ENCODE measurements at places on chromosomes 2 and 18.

GRCh38 chr2:241777170-241777685 lies 606 bp downstream of the GAL3ST2 start:
- no peak for DNase-seq

GRCh38 chr2:223599640-223600380 lies 2.4 kb downstream of the SCG2 start:
- no peak for DNase-seq

GRCh38 chr2:46003903-46004473 lies 293.2 kb upstream of the EPAS1 start:
- no peak for DNase-seq

DNA sequence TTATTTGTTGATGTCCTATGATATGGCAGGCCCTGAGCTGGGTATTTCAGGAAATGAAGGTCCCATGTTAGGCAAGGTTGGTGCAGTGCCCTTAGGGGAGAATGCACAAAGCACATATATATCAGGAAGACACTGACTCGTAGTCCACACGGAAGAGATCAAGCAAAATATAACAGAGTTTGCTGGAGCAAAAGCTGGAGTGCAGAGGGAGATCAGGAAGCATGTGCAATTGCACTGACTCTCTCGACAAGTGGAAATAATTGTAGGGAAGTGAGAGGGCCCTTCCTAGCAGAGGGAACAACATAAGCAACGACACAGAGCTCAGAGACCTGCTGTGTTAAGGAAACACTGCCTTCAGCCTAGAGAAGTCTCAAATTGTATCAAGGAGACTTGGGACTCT lies 4.2 kb downstream of the ZNF385B start:
- DNase-seq, result no peak

DNA sequence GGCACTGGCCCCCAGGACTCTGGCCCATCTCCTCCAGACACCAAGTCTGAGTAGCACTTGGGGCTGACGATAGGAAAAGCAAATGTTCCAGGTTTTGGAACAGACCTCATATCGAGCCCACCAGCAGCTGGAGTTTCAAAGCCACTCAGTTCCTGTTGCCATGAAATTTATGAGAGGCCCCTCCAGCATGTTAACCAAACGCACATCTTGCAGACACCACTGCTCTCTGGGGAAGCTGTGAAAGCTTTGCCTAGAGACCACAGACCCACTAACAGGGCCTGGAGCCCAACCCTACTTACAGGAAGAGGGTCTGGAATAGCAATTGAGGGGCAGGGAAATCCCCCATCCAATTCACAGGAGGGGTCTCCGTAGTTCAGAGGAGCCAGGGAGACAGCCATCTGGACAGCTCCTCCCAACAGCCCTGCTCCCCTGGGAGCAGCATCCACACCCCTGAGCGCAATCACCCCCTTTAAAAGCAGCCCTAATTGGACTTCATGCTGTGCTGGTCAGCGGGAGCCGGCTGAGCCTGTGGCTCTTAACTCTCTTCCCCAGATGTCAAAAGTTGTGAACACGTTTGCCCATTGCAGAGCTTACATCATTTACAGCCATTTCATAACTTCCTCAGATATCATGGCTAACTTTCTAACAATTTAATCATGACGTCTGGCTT lies 81.3 kb downstream of the TGFA start:
- DNase-seq, result no peak

- DNase-seq, result no peak
These were observed 53.9 kb downstream of the NGEF start for GRCh38 chr2:232959139-232959538.

- no peak for DNase-seq
These were observed 19.0 kb downstream of the DYNC1I2 start for GRCh38 chr2:171706152-171706803.

- no peak for DNase-seq
These were observed 130.0 kb downstream of the FMNL2 start for GRCh38 chr2:152464851-152465470.

- DNase-seq, result no peak
These were observed 237.6 kb downstream of the ALPK2 start for GRCh38 chr18:58391231-58391825.

DNA sequence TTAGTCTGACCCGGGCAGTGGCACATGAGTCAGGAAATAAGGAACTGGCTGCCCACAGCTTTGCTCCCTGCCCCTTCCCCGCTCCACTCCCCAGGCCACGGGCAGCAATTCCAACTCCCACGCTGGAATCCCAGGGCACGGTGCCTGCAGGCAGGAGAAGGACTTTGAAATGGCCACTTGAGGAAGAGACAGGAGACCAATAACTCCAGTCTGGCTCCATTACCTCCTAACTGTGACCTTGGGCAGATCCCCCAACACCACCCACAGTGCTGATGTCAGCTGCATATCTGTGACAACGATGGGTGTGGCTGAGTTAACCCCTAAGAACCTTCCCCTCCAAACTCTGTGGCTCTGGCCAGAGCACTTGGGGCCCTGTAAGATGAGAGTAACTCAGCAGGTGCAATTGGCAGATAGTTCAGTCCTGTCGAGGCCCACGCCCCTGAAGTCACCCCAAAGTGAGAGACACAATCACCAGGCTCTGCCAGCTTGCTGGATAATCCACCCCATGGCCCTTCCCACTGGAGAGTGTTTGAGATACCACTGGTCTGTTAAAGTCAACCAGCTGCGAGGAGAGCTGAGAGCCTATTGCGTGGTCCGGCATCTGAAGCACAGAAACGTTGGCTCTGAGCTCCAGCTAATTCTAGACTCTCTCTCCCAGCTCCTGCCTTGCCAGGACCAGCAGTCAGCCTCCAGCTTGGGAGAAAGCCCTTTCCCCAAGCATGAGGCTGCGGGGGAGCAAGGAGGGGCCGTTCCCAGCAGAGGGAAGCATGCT lies 175.2 kb downstream of the TNS1 start:
- no peak for DNase-seq

- no peak for DNase-seq
These were observed 33.1 kb downstream of the MEX3C start for GRCh38 chr18:51164342-51164741.

DNA sequence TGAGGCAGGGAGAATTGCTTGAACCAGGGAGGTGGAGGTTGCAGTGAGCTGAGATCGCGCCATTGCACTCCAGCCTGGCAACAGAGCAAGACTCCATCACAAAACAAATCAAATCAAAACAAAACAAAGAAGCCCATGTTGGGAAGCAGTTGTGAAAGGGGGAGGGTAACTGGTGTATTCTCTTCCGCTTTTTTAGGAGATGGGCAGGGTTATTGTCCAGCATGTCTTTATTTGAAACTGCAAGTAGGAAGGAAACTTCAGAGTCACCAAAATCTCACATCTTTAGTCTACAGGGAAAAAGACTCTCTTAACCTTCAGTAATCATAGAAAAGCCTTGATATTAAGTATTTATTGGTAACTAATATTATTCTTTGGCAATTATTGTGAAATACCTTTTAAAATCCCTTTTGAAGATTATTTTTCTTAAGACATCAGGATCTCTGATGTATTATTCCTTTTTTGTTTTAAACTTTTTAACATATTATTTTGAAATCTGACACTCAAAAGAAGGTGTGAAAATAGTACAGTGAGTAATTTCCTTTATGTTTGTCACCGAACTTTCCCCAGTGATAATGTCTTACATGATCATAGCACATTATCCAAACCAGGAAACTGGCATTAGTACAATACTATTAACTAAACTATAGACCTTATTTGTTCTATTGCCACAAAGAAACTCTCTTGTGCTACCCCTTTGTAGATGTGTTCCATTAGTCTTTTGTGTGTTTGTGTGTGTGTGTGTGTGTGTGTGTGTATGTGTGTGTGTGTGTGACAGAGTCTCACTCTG lies 84.3 kb upstream of the LTBP1 start:
- no peak for DNase-seq

DNA sequence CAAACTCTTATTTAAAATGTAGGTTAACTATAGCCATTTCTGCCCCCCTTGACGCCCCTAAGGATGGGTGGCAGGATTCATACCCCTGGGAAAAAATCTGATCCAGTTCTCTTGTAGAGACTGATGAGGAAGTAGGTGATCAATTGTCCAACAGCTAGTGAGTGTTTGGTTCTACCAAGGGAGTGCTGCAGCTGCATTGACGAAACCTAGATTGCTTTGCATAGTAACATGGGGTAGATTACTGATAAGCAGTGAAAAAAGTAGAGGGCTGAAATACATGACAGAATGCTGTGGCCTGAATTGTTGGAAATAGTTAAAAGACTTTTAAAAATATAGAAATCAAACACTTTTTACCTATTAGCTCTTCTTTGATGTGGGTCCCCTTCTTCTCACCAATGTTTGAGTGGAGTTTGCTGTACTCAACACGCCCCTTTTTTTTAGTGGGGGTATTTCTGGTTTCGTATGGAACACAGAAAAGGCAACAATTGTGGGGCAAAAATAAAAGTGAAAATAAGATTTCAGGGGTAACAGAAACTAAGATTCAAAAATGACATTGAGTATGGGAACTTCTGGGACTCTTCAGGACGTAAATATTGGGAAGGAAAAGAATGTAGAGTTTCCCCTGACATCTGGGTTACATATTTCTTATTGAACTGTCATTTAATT lies 66.2 kb downstream of the MAIP1 start:
- DNase-seq, result no peak

- DNase-seq, result no peak
These were observed 20.2 kb downstream of the PROKR1 start for GRCh38 chr2:68663371-68664156.

DNA sequence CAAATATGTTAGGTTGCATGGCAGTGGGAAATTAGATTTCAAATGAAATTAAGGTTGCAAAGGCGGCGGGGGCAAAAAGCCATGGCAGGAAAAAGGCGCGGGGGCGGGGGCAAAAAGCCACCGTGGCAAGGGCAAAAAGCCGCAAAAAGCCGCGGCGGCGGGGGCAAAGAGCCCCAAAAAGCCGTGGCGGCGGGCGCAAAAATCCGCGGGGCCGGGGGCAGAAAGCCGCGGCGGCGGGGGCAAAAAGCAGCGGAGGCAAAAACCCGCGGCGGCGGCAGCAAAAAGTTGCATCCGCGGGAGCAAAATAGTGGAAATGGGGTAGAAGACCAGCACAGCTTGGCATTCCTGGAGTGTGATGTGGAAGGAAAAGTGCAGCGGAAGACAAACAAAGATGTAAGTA lies 417.1 kb downstream of the ANKRD30B start:
- DNase-seq, result no peak

GRCh38 chr18:22683196-22683676 lies 249.9 kb upstream of the RBBP8 start:
- DNase-seq, result no peak

DNA sequence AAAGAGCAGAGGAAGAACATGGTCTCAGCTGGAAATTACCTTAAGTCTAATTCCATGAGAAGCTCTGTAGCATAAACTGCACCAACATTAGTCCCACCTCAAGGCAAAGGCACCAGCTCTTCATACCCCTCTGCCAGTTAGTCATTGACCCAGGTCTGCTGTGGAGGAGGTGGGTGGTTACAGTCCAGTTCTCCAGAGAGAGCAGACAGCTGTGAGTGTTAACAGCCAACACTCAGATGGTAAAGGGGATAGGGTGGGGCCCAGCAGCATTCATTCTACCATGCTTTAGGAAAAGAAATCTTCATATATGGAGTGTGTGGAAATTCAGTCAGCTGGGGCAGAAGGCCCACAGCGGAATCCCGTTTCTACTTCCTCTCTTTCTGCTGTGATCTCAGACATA lies 159.7 kb upstream of the FBXO11 start:
- no peak for DNase-seq

DNA sequence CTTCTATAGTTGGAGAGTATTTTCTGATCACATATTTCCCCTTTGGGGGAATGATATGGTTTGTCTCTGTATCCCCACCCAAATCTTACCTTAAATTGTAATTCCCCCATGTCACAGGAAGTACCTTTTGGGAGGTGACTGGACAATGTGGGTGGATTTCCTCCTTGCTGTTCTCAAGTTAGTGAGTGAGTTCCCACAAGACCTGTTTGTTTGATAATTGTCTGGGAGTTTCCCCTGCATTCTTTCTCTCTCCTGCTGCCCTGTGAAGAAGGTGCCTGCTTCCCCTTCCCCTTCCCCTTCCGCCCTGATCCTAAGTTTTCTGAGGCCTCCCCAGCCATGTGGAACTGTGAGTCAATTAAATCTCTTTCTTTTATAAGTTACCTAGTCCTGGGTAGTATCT lies 222.7 kb upstream of the SLC39A10 start:
- DNase-seq, result no peak

- no peak for DNase-seq
These were observed 219.7 kb upstream of the CHST9 start for GRCh38 chr18:27404855-27405254.

DNA sequence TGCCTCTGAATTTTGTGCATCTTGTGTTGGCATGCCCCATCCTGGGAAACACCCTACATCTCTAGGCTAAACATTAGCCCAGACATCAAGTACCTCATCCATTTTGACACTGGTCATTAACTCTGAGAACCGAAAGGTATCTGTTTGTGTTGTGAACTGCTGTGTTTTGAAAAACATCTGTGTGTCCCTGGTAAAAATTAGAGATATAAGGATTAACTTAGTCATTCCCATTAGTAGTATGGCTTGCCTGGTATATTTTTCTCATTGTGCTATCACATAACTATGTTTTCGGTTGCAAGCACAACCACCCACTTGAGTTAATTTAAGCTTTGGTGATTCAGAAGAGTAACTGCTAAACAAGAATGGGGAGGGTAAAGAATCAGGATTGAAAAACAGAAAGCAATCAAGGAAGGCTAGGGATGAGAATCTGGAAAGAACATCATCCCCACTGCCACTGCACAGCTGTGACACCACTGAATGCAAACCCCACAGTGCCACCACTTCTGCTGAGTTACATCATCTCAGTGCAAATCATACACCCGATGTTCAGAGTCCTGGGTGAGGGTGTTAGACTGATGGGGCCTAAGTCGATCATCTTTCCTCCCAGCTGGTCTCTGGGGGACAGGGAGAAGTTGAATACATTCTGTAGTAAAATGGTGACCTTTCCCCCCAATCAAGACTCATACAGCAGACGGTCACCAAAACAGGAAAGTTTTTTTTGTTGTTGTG lies 234.0 kb downstream of the EPHA4 start:
- DNase-seq, result no peak

GRCh38 chr18:10202845-10203321 lies 251.6 kb upstream of the APCDD1 start:
- DNase-seq, result no peak

DNA sequence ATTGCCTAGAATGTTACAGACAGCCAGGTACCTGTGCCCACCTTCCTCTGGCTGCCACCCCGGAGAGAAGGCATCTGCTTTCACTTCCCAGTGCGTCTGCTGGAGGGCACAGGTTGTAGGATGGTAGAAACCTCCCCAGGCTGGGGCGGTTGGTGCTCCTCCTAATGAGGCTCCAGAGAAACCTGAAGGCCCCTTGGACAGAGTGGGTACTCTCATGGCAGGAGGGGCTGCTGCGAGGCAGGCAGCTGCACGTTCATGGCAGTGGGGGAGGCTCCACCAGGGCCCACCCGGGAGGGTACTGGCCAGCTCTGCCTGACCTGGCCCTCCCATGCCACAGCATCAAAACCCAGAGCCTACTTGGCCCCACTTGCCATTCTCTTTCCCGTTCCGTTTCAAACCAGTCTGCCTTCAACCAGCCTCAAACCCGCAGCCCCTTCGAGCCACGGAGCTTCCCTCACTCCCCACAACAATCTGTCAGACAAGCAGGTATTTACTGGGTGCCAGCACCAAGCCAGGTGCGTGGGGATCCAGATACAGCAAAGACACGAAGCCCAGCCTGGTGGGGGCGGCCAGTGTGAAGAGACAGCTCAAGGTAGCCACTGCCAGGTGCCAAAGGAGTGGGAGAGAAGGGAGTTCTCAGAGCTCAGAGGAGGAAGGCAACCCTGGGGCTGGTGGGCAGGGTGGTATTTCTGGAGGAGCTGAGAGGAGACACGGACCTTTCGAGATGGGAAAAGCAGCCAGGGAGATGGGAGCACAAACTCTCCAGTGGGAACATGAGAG lies 229.6 kb downstream of the LOXHD1 start:
- no peak for DNase-seq
